NCI-H2171 (cell line): ENCODE measurements at places on chromosomes 13 and 19.

GRCh38 chr19:54380897-54381296 lies 16.2 kb upstream of the LAIR1 start:
- DNase-seq, result no peak

DNA sequence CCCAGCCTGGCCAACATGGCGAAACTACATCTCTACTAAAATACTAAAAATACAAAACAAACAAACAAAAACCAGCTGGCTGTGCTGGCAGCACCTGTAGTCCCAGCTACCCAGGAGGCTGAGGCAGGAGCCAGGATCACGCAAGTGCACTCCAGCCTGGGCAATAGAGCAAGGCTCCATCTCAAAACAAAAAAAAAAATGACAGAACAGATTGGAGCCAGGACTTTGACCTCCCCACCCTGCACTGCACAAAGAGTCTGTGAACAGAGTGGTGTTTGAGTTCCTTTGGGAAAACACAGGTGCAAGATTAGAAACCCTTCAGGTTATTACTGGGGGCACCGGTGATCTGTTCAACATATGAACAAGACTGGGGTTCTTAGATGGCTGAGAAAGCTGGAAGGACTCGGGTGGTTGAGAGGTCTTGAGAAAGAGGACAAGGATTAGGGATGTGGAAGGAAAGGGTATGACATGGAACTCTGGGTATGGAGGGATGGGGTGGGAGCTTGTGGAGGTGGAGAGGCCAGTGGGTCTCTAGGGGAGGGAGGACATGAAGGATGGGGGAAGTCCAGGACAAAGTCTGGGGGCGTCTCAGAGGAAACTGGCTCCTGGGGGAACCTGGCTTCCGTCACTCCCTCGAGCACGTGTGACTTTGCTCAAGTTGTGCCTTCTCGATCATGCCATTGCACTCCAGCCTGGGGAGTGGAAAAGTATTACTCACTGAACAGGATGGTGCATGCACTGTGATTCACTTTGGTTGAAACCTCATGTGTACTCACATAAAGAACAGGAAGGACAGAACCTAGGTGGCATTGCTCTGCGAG lies 25.9 kb downstream of the RCN3 start:
- DNase-seq, result no peak

DNA sequence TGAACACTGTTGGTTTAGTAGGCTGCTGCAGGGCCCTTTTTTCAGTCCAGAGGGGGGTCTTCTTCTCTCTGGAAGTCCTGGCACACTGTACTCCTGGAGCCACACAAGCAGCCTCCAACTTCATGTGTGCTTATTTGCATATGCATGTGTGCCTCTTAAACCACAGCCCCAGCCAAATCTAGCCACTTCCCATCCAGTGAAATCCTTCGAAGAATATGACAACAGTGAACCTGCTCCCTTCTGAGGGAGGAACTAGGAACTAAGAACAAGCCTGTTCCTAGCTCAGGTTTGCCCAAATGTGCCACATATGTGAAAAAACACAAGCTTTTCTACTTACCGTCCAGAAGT lies 348.5 kb downstream of the FOXO1 start:
- no peak for DNase-seq

DNA sequence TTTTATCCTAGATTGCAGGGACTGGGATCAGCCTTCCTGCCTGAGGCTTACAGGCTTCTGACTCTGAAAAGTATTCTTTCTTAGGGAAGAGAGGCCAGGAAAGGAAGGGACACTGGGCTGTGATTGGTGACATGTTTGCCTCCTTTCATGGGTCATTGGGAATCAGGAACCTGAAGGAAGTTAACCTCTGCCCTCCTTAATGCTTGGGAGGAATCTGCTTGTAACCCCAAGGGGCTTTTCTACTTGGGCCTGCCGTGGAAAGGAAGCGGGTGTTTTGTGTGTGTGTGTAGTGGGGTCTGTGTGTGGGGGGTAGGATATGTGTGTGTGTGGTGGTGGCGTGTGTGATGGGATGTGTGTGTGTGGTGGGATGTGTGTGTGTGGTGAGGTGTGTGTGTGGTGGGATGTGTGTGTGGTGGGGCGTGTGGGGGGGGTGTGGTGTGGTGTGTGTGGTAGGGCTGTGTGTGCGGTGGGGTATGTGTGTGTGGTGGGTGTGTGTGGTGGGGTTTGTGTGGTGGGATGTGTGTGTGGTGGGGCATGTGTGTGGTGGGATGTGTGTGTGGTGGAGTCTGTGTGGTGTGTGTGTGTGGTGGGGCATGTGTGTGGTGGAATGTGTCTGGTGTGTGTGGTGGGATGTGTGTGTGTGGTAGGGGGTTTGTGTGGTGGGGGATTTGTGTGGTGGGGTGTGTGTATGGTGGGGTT lies 41.3 kb upstream of the NPAS1 start:
- DNase-seq, result no peak
